ENCODE measurements at places on chromosomes 16 and 17.

- no peak for DNase-seq
Measured at GRCh38 chr17:63438092-63439051, 7.7 kb downstream of the CYB561 start.

- no peak for DNase-seq
Measured at GRCh38 chr17:7328840-7329373, at the start of gene NEURL4. TSS of gene NEURL4 (minus strand) at chr17:7329335. CDS start at chr17:7329312, 23 bp downstream.

DNA sequence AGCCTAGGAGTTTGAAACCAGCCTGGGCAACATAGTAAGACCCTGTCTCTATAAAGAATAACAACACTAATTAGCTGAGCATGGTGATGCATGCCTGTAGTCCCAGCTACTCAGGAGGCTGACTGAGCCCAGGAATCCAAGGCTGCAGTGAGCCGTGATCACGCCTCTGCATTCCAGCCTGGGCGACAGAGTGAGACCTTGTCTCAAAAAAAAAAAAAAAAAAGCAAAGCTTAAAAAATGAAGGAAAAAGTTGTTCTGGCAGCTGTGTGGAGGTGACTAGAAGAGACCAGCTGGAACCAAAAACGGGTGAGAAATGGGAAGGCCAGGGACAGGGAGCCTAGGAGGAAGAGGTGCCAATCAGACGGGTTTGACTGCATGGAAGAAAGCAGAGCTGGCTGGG, 4.2 kb downstream of the BCL7C start:
- DNase-seq, result no peak

- no peak for DNase-seq
Measured at GRCh38 chr16:830871-831570, 30.5 kb upstream of the GNG13 start.

DNA sequence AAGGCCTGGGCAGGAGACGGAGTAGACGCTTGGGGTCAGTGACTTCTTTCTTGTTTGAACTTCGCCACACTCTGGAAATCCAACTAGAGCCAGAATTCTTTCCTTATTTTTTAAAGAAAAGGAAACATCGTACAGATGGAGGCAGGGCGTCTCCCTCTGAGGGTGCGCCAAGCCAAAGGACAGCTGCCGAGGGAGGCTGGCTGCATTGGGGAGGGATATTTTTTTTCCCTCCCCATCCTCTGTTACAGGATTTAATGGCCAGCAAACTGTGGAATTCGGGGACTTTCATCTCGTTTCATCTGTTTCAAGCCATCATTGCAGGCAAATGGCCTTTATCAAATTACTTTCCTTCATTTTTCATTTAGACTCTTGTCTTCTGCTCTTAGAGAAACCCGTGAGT, 15.9 kb downstream of the CDK5R1 start:
- DNase-seq, result no peak

DNA sequence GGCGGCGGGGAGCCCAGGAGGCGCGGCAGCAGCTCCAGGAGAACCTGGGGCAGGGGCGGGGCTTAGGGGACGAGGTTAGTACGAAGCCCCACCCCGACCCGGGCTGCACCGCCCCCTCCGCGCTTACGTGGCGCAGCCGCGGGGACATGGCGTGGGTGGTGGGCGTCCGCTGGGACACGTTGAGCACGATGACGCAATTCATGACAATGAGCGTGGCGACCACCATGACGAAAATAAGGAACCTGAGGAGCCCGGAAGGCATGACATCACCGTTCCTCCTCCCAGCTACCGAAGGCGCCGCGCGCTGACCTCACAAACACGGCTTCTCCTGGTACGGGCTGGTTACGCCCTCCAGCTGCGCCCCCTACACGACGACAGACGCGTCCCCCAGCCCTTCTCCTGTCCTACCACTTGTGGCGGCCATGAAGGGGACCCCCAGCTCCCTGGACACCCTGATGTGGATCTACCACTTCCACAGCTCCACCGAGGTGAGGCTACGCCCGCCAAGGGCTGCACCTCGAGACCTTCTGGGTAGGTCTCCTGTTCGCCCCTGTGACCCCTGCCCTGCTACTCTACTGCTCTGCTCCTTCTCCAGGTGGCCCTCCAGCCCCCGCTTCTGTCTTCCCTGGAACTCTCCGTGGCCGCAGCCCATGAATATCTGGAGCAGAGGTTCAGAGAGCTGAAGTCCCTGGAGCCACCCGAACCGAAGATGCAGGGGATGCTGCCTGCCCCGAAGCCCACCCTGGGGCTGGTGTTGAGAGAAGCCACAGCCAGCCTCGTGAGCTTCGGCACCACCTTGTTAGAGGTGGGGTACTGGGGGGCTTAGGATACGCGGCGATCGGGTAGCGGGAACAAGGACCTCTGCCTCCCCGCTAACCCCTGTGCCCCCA, at the start of gene C17orf107:
Gene C17orf107 (plus strand): TSS at position 196 of the 890 bp plus-strand sequence. CDS start 227 bp downstream, at position 423.
- no peak for DNase-seq

DNA sequence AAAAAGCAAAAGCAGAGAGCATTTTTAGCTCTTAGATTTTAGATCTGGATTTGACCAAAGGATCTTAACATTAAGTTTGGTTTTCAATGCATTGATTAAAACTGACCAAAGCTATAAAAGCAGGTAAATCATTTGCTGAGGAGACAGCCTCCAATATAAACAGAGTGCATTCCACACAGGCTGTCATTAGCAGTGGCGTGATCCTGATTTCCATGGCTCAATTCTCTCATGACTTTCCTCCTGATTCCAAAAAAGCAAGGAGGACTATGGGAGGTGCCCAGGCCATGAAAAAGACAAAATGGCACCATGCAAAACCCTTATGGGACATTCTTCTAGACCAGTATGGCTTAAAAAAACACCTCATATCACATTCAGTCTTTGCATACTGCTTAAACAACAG, 53.5 kb downstream of the PARN start:
- DNase-seq, result no peak

GRCh38 chr16:69927056-69927757, 23.9 kb upstream of the CLEC18A start:
- DNase-seq, result no peak

DNA sequence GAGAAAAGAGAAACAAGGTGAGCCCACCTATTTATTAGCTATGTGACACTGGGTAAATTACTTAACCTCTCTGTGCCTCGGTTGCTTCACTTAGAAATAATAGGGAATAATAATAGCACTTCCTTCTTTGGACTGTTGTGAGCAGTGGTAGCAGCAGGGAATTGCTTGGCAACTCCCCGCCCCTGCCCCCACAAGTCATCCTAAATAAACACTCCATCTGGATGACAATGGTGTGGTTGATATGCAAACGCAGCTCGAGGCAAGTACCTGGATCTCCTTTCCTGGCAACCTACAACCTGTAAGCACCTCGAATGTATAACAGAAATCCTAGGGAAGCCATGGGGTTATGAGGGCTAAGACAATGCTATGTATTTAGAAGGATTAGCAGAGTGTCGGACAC, 9.1 kb downstream of the TEKT3 start:
- no peak for DNase-seq

DNA sequence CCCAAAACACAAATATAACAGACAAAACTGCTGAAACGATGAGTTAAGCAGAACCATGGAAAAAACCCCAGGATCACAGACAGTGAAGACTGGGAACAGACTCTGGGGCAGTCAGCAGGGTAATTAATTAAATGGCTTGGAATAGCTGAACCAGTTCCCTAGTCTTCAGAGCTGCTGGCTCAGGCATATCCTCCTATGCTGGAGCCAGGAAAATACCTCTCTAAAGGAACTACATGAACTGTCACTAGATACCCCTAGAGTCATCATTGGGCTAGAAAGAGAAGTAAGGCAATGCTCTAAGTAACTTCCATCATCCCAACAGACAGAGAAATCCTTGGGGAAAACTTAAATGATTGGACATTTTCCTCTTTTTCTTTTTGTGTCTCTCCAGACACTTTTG, 113.0 kb downstream of the STXBP4 start:
- DNase-seq, result no peak

DNA sequence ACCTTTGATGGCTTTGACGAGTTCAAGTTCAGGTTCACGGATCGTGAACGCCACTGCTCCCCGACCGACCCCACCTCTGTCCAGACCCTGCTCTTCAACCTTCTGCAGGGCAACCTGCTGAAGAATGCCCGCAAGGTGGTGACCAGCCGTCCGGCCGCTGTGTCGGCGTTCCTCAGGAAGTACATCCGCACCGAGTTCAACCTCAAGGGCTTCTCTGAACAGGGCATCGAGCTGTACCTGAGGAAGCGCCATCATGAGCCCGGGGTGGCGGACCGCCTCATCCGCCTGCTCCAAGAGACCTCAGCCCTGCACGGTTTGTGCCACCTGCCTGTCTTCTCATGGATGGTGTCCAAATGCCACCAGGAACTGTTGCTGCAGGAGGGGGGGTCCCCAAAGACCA, 17.6 kb downstream of the NOD2 start:
- no peak for DNase-seq

DNA sequence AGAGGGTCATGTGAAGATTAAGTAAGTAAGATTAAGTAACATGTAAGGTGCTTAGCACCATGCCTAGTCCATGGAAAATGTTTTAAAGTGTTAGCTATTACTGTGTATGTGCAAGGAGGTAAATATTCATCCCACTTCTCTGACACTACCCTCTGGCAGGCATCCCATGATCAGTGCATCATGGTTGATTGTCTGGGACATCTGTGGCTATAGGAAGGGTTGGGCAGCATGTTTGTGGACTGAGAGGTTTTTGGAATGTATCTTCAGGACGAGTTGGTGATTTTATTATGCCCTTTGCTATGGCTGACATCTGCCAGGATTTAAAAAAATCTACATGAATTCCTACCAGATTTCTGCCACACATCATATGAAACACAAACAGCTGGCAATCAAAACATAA, 6.5 kb upstream of the TAOK1 start:
- no peak for DNase-seq

DNA sequence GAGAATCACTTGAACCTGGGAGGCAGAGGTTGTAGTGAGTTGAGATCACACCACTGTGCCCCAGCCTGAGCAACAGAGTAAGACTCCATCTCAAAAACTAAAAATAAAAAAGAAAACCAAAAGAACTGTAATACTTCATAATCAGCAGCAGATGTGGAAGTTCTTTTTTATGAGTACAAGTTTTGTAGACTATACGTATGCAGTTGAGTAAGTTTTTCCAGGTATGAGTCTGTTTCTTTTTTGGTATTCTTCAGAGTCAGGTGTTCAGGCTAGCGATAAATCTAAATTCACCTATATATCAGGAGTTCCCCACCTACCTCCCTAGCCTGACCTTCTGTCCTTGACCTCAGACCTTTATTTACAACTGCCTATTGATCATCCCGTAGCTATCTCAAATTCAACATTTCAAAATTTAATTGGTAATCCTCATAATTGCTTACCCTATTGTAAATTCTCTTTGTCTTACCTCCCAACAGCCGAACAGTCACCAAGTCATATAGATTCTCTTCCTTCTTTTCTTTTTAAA, 10.7 kb downstream of the DCTN5 start:
- DNase-seq, result no peak

GRCh38 chr17:82188001-82188961, 24.4 kb downstream of the CCDC57 start:
- no peak for DNase-seq

GRCh38 chr17:7673239-7673638, 14.1 kb downstream of the TP53 start:
- no peak for DNase-seq

DNA sequence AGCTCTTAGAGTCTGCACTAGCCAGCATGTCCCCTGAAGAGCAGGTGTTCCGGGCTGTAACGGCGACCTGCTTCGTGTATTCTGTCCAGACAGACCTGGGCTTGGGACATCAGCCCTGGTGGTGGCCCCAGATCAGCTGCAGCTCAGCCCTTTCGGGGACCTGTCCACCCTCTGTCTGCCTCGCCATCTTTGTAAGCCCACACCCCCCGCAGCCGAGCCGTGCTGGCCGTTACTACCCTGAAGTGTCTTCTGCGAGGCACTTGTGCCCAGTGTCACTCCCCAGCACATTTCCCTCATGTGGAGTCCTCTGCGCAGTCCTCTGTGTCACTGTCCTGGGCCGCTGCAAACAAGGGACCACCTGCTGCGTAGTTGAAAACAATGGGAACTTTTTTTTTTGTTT, 10.4 kb downstream of the CARD14 start:
- no peak for DNase-seq

DNA sequence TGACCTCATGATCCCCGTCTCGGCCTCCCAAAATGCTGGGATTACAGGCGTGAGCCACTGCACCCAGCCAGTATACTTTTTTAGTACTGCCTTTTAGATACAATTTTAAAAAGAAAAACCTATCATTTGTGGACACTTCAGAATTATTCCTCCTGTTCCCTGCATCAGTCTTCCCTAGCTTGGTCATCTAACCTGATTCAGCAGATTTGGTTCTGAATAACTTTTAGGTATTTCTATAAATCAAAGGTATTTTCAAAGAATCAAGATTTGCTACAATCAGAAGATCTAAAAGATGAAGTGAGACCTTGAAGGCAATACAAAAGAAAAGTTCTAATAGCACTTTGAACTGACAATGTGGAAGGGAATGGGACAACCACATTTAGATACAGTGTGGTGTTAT, 30.0 kb downstream of the MBTD1 start:
- no peak for DNase-seq

- DNase-seq, result no peak
Measured at GRCh38 chr17:41442739-41443138, 2.0 kb upstream of the KRT38 start.

- DNase-seq, result no peak
Measured at GRCh38 chr17:11047228-11047627, 193.8 kb upstream of the SHISA6 start.

DNA sequence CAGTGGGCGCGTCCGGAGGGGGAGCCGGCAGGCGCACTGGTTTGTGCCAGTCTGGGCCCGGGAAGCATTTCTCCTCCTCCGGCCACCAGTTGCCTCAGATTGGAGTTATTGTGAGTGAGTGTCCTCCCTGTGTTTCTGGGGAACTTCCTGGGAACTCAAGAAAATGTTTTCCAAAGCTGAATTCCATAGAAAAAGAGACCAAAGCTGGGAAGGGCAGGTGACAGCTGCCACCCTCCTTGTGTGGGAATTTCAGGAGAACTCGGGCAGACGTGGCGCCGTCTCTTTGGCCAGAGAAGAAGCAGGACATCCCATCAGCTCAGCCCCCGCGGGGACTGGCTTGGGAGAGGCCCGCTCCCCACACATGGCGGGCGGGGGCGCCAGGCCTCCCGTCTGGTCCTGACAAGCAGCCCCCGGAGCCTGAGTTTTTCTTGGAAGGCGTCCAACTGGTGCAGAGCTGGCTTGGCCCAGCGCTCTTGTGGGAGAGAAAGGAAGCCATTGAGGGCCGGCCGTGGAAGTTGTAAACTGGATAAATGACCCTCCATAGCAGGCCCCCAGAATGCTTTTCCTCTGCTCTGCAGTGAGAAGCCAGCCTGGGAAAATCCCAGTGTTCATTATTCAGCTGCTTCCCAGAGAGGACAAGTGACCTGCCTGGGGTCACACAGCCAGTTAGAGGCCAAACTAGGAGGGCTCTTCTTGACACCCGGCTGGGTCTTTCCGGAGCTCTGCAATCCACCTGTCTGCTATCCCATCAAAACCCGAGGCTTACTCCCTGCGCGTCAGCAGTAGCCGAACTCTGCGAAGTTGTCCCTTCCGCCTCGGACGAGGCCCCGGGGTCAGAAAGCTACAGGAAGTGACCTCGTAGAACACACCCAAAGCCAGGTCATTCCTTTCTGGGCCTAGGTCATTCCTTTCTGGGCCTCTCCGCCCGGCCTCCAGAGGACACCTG, 39.2 kb upstream of the GSE1 start:
- DNase-seq, result no peak

Measured in NCI-H1436 (cell line).